Natural killer cell (primary cell): ENCODE measurements at places on chromosomes 2 and 18.

GRCh38 chr2:240426845-240427721 is 8.4 kb upstream of the GPC1 start:
- DNase-seq = no peak
- no peak overlapping the region for H3K4me3 ChIP-seq
- H3K36me3 ChIP-seq = no peaks in the 10 kb centered on the region
- no peaks in the 10 kb centered on the region for H3K27me3 ChIP-seq
- no peaks in the 10 kb centered on the region for H3K4me1 ChIP-seq
- H3K27ac ChIP-seq = no peak overlapping the region

- no peaks in the 10 kb centered on the region for H3K4me1 ChIP-seq
- no peak overlapping the region for H3K27ac ChIP-seq
- no peaks in the 10 kb centered on the region for H3K27me3 ChIP-seq
Observed at GRCh38 chr2:70456585-70457495, 96.8 kb downstream of the TGFA start.

GRCh38 chr18:66729442-66730239 is 125.8 kb upstream of the CDH19 start:
- H3K36me3 ChIP-seq = no peaks in the 10 kb centered on the region
- H3K27me3 ChIP-seq = no peaks in the 10 kb centered on the region
- H3K27ac ChIP-seq = no peak overlapping the region
- no peak for DNase-seq

- H3K4me3 ChIP-seq = no peak overlapping the region
- H3K27ac ChIP-seq = no peak overlapping the region
- no peak for DNase-seq
- no peaks in the 10 kb centered on the region for H3K36me3 ChIP-seq
Observed at GRCh38 chr2:110662560-110662959, 15.3 kb downstream of the BUB1 start.

GRCh38 chr18:76371301-76372203 is 123.5 kb downstream of the ZNF516 start:
- H3K36me3 ChIP-seq = peaks cover 14% of the 10 kb centered on the region
- no peak overlapping the region for H3K27ac ChIP-seq
- H3K27me3 ChIP-seq = no peaks in the 10 kb centered on the region
- DNase-seq = no peak
- H3K4me1 ChIP-seq = peaks cover 28% of the 10 kb centered on the region

DNA sequence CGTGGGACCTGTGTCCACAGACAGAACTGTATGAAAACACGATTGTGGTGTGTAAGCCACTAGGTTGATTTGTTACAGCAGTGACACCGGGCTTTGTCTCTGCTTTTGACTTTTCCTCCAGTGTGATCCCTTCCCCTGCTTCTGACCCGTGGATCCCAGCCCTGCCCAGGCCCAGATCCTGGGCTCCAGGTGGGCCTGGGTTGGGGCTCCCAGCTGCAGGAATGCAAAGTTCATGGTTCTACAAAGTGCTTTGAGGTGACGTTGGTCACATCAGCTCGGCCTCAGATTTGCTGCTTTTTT is 26.8 kb downstream of the HPCAL1 start:
- H3K27me3 ChIP-seq = no peaks in the 10 kb centered on the region
- no peak overlapping the region for H3K4me3 ChIP-seq
- peak overlapping the region; percentile 48 for H3K27ac ChIP-seq
- H3K36me3 ChIP-seq = no peaks in the 10 kb centered on the region
- peaks cover 58% of the 10 kb centered on the region for H3K4me1 ChIP-seq

DNA sequence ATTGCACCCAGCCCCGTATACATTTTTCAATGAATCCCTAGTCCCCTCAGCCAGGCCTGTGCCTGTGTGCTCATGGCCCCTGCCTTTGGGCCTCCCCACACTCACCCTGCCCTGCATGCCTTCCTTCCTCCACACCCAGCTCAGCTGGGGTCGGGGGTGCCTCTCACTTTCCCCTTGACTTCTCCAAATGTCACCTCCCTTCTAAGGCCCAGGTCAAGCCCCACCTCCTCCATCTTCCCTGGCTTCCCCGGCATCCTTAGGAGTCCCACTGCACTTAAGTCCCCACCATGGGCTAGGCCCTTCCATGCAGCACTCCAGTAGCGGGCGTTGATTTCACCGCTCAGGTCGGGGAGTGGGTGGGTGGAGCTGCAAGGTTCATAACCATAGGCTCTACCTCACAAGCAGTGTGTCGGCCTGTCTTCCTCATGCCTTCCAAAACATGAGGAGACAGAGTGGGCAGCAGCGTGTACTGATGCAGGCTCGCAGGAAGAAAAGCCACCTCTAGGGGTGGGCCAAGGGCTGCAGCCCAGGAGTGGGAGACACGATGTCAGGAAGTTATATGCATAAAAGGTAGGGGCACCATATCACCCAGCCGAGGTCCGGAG is 47.7 kb downstream of the DNMT3A start:
- H3K36me3 ChIP-seq = peaks cover 3% of the 10 kb centered on the region
- H3K27me3 ChIP-seq = no peaks in the 10 kb centered on the region
- H3K4me3 ChIP-seq = no peak overlapping the region
- peaks cover 71% of the 10 kb centered on the region for H3K4me1 ChIP-seq
- H3K27ac ChIP-seq = peak overlapping the region; percentile 82

DNA sequence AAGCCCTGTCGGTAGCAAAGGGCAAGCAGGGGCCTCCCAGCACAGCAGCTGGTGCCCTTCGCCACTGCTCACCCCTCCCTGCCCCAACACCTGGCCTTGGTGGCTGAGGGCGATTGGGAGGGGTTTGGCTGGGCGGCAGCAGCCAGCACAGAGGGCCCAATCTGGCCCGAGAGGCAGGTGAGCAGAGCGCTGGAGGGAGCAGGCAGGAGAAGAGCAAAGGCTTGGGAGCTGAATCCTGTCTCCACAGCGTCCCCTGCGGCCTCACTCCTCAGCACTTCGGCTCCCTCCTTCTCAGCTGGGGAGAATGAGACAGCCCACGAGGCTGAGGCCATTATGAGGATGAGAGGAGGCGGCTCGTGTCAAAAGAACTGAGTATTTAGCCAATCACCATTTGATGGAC is 74.9 kb upstream of the TAF1B start:
- no peak overlapping the region for H3K27ac ChIP-seq
- no peak for DNase-seq
- no peaks in the 10 kb centered on the region for H3K27me3 ChIP-seq

- H3K36me3 ChIP-seq = no peaks in the 10 kb centered on the region
- H3K27me3 ChIP-seq = no peaks in the 10 kb centered on the region
- H3K4me1 ChIP-seq = no peaks in the 10 kb centered on the region
- no peak for DNase-seq
- no peak overlapping the region for H3K4me3 ChIP-seq
Observed at GRCh38 chr2:231133365-231134099, 8.7 kb upstream of the HTR2B start.

- no peaks in the 10 kb centered on the region for H3K4me1 ChIP-seq
- no peak overlapping the region for H3K27ac ChIP-seq
- no peak for DNase-seq
- H3K4me3 ChIP-seq = no peak overlapping the region
- no peaks in the 10 kb centered on the region for H3K36me3 ChIP-seq
- H3K27me3 ChIP-seq = no peaks in the 10 kb centered on the region
Observed at GRCh38 chr2:230840301-230840700, 24.4 kb upstream of the ITM2C start.

DNA sequence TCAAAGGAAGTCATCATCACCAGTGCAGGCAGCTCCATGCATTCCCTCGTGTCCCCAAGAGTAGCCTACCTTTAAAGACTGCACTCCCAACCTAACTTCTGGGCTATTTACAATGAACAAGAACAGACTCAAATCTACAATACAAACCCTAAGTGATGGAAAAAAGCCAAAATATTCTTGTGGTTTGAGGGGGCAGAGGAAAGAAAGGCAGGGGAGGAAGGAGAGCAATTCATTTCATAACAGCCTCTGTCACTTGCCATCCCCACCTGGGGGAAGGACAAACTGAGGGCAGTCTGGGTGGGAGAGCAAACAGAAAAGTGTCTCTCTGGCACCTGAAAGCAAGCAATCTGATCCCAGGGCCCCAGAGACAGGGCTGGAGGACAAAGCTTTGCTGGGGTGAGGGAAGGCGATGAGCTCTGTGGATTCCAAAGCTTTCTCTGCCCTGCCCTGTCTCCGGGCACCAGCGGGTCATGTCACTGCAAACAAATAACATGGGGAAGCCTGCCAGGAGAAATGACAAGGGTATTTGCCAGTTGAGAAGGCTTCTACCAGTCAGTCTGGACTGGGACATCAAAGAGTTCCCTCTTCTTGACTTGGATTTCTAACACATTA is 528.0 kb upstream of the TNP1 start:
- no peaks in the 10 kb centered on the region for H3K27me3 ChIP-seq
- no peak for DNase-seq
- no peaks in the 10 kb centered on the region for H3K4me1 ChIP-seq
- H3K36me3 ChIP-seq = no peaks in the 10 kb centered on the region

DNA sequence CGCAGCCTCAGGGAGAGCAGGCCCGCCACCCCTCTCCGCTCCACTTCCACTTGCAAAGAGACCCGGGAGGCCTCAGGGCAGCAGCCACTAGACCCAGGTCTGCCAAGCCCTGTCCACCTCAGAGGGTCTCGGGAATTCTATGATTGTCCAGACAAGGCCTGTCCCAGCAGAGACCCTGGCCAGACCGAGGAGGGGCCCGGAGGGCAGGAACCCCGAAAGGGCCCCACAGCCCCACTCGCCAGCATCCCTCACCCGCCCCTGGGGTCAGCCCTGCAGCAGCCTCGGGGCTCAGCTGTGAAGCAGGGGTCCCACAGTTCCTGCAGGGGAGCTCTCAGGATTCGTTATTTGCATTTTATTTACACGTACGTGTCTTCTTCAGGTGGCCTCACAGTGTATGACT is 269.5 kb downstream of the EIPR1 start:
- H3K4me1 ChIP-seq = no peaks in the 10 kb centered on the region
- H3K27me3 ChIP-seq = no peaks in the 10 kb centered on the region
- H3K4me3 ChIP-seq = no peak overlapping the region
- H3K36me3 ChIP-seq = no peaks in the 10 kb centered on the region
- H3K27ac ChIP-seq = no peak overlapping the region
- no peak for DNase-seq

DNA sequence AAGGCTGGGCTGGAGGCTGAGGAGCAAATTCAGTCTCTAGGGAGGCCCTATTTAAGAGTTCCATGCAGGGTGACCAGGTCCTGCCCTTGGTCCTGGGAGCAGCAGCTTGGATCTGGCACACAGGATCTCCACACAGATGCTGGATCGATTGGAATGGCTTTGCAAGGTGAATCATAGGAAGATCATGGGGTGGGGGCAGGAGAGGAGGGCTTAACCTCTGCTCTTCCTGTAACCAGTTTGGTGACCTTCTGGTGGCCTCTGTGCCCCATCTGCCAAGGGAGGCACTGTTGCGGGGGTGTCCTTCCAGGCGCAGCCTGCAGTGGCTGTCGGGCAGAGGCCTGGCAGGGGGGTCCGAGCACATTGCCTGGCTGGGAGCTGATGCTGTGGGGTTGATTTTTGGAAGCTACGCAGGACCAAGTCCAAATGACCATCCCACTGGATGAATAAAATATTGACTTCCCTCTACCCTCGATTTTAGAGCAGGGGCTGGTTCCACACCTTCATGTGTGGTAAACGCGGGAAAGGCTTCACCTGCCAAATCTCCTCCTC is 79.7 kb downstream of the EDAR start:
- no peak overlapping the region for H3K4me3 ChIP-seq
- H3K4me1 ChIP-seq = no peaks in the 10 kb centered on the region
- no peak overlapping the region for H3K27ac ChIP-seq
- DNase-seq = no peak
- H3K27me3 ChIP-seq = no peaks in the 10 kb centered on the region

DNA sequence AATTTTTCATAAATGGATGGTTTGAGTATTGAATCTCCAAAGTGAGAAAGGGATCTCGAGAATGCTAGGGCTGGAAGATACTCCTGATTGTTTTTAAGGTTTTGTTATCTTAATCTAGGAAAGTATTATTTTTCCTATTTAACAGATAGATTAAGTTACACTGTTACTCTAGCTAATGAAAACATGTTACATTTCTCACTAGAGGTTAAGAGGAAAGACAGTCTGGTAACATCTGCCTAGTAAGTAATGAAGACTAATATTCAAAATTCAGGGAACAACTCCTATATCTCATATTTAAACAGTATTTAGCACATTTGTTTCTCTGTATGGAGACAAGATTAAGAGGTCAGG is 2.0 kb downstream of the GALNT3 start:
- H3K4me1 ChIP-seq = peaks cover 15% of the 10 kb centered on the region
- H3K36me3 ChIP-seq = no peaks in the 10 kb centered on the region
- no peak for DNase-seq
- no peak overlapping the region for H3K27ac ChIP-seq
- no peaks in the 10 kb centered on the region for H3K27me3 ChIP-seq

GRCh38 chr2:2048461-2048860 is 282.6 kb downstream of the MYT1L start:
- no peak overlapping the region for H3K4me3 ChIP-seq
- no peaks in the 10 kb centered on the region for H3K4me1 ChIP-seq
- no peaks in the 10 kb centered on the region for H3K27me3 ChIP-seq
- H3K36me3 ChIP-seq = no peaks in the 10 kb centered on the region

DNA sequence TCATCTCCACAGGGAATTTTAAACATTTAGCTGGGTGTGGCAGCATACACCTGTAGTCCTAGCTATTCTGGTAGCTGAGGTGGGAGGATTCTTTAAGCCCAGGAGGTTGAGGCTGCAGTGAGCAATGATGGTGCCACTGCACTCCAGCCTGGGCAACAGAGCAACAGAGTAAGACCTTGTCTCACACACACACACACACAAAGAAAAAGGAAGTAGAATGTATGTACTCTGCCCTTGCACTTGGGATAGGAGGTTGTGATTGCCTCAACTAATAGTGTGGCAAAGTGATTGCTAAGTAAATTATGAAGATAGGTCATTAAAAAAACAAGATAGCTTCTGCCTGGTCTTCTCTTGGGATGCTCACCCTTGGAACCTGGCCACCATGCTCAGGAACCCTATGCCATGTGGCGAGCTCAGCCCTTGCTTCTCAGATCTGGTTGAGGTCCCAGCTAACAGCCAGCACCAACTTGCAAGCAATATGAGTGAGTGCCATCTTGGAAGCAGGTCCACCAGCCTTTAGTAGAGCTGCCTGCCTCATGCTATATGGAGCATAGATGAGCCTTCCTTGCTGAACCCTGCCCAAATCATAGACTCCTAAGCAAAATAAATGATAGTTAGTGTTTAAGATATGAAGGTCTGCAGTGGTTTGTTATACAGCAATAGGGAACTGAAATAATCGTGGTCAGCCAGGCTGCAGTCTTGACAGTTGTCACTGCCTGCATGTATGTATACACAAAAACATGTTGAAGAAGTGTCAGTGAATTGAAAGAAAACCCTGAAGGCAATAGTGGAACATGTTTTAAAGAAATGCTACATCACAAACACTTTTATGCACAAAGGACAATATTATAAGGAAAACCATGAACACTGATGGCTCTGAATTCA is 30.1 kb upstream of the PNO1 start:
- H3K36me3 ChIP-seq = peaks cover 3% of the 10 kb centered on the region
- H3K4me1 ChIP-seq = peaks cover 3% of the 10 kb centered on the region
- H3K27me3 ChIP-seq = no peaks in the 10 kb centered on the region
